ENCODE measurements at places on chromosomes 4 and X. TPM values are rescaled to one million over a fixed set of nuclear protein-coding genes. Genes with fewer than 3 reads are reported as not detected.

The SHOX gene
- polyA plus RNA-seq = not detected

The ASB5 gene
- polyA plus RNA-seq = not detected

The TMEM271 gene
- polyA plus RNA-seq = 2.7 TPM

The TCP11X2 gene
- polyA plus RNA-seq = not detected

The GPRIN3 gene
- polyA plus RNA-seq = 0.83 TPM
